ENCODE measurements at places on chromosomes 11 and 22.
A peak's percentile ranks its signal among the peaks of the same experiment; 100 is the strongest.

DNA sequence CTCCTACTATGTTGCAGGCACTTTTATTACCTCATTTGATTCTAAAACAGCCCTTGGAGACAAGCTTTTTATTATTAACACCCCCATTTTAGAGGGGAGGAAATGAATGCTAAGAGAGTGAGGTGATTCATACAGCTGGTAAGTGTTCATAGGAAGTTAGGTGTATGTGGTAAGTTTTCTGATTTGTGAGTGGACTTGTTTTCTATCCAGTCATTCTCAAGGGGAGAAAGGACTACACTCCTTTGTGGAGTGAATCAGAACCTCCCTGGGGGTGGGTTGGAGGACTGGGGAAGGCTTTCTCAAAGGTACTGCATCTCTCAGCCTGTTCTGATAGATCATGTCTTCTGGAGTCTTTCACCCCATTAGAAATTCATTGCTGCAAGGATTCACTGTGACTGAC, 23.5 kb downstream of the PKNOX2 start:
- DNase-seq, result no peak

GRCh38 chr11:122754553-122755322, 83.6 kb upstream of the CRTAM start:
- no peak for DNase-seq

DNA sequence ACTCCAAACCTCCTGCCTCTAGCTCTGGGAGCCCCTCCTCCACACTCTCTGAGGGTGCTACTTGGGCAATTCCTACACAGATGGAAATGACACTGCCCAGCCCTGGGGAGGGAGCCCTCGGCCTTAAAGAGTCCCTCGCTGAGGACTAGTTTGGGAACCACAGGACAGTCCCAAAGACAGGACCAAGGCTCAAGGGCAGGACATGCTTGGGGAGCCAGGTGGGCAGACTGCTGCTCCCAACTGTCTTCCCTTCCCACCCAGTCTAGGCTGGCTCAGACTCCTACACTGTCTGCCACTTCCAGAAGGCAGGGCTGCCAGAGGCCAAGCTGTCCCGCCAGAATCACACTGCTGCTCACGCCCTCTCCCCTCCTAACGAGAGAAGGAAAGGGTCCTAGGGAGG, 9.8 kb downstream of the ARRB1 start:
- no peak for DNase-seq

GRCh38 chr22:32480238-32480637, 5.6 kb downstream of the FBXO7 start:
- no peak for DNase-seq

- no peak for DNase-seq
Observed at GRCh38 chr11:45853332-45854219, 6.3 kb downstream of the CRY2 start.

GRCh38 chr11:118087931-118088330, 1.2 kb upstream of the SMIM35 start:
- no peak for DNase-seq

DNA sequence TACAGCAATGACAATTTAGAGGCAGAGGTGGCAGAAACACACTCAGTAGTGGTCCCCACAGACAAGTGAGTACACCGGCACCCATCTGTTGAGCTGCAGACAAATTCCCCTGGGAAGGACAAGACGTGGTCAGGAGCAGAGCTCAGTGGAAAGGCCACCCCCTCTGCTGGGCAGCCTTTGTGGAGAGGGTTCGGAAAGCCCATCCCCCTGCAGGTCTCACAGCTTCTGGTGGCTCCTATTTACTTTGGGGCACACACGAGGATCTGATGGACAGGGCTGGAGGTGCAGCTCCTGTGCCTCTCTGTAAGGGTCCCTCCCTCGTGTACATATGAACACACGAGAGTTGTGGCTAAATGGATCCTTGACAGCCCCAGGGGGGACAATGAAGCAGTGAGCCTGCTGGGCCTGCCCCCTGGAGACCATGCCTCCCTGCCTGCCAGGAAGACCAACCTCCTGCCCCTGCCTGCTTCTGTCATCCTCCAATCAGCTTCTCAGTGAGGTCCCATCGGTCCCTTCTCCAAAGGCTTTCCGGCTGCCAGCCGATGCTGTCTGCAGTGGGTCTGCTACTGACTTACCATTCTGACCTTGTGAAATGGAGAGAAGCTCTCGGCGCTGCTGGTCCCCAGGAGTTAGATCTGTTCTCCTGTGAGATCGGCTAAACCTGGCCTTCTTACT, 161.5 kb downstream of the CACNA1I start:
- no peak for DNase-seq

DNA sequence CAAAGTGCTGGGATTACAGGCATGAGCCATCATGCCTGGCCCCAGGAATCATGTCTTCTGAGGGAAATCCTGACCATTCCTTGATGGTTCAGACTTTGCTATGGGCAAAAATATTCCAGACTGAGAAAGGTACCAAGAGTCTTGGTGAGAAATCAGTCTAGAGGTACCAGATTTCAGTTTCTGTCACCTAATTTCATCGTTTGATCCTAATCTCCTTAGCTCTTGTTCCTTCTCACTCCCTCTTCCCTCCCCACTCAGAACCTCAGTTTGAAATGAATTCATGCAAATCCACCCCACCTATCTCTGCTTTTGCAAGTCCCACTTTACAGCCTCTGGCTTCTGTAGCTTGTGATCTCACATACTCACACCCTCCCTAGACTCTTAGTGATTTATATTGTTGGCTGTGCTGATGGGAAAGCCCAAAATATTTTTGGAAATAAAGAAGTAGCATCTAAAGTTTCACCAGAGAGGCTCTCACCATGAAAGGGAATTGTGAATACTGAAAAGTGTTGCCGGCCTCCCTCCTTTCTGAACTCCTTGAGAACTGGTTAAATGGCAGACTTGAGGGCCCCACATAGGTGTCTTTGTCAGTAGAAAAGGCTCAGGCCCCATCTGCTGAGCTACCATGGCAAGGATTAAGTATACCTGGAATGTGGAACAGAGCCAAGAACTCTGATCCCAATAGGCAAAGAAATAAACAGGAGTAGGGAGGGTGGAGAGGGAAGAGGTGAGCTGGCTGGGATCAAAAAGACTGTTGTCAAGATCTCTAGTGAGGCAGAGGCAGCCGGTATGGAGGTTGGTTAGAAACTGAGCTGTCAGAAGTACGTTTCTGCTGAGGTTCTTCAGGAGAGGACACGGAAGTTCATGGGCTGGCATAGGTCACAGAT, 190.5 kb upstream of the MTMR2 start:
- no peak for DNase-seq

DNA sequence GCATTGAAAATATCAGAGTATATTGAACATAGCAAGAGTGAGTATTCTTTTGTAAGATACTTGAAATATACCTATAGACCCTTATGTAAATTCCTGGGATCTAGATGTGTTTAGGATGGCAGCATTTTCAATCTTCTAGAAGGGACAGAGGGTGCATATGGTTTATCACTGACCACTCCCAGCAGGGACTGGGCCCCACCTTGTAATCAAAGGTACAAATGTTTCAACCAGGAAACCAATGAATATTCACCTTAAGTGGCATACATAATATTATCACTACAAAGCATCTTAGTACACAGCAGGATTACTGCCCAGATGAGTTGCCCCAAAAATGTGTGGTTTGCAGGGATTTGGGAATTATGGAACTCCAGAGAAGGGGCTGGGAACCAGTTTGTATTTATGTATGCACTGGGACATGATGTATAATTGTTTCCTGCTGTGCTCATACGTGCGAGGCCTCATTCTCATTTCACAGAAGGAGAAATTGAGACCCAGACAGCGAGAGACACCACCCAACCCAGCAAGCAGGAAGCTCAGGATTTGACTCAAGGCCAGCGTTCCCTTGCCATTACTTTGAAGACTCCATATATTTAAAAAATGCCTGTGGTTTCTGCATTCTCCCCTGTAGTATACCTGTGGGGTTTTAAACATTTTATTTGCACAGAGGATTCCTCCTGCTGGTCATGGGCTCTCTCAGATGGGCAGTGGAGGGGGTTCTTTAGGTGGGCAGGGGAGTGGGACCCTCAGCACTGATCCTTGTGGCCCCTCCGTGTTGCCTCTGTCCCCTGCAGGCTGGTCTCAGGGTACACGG, 5.2 kb downstream of the APOL4 start:
- DNase-seq, result no peak

GRCh38 chr22:38074181-38075104, 9.5 kb downstream of the SLC16A8 start:
- DNase-seq, result no peak

DNA sequence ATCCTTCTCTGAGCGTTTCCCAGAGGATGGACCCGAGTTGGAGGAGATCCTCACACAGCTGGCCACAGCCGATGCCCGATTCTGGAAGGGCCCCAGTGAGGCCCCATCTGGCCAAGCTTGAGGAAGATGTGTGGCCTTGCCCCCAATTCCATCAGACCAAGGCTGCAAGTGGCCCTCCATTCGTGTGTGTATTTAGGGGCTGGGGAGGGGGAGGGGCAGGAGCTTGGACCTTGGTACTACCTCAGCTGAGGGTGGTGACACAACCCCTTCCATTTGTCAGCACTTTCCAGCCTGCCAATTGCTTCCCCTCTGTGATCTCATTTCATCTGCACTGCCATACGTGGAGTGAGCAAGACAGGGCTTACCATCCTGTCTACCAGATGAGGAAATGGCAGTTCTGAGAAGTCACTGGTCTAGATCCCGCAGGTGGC, 1.3 kb upstream of the BBS1 start:
- no peak for DNase-seq

DNA sequence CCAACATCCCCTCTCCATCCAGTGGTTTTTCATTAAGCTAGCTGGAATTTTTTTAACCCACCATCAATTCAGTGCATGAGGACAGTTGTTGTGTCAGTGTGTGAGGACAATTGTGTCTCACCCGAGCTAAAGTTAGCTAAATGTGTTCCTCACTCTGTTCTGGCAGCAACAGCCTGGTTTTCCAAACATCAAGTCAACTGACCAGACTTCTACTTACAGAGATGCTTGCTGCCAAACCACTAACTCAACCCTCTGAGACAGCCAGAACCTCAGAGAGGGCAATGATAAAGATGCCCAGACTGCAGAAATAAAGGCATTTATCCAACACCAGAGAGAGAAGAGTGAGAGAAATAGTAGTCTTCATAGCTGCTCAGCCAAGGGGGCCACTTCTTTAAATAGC, 6.7 kb downstream of the PAMR1 start:
- DNase-seq, result no peak

- no peak for DNase-seq
Observed at GRCh38 chr11:126484266-126484665, 128.8 kb downstream of the ST3GAL4 start.

- DNase-seq, result peak; percentile 49
Observed at GRCh38 chr11:46295312-46296058, 18.0 kb downstream of the CREB3L1 start.

GRCh38 chr11:33699515-33700062, 1.0 kb downstream of the C11orf91 start:
- no peak for DNase-seq

- DNase-seq, result no peak
Observed at GRCh38 chr11:64753380-64754123, 6.2 kb downstream of the PYGM start.

- no peak for DNase-seq
Observed at GRCh38 chr11:77444261-77444660, 29.6 kb downstream of the PAK1 start.

GRCh38 chr22:37019309-37020191, at the start of the genes MPST and TST:
Gene MPST, plus strand, starts transcription at chr22:37019742. Its CDS starts 95 bp downstream, at chr22:37019837.
Gene TST, minus strand, starts transcription at chr22:37019447. Its CDS starts 715 bp downstream, at chr22:37018732.
- DNase-seq, result no peak
